LNCaP clone FGC (cell line): ENCODE measurements at places on chromosomes 16 and 17.

DNA sequence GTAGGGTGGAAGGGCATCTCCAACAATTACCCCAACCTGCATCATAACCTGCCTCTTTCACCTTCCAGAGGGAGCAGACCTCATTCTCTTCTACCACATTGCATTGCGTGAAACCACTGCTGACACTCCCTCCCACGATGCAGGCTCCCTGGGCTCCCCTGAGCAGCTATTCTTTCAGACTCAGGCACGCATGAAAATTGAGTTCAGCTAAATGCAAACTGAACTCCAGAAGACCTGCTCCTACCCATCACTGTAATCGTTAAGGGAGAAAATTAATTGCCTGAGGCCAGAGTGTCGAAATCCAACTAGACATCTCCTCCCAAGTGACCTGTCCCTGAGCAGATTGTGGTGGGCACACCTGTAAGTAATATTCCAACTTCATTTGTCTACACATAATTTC lies 186.0 kb downstream of the GRIN2A start:
- no peak for DNase-seq

- no peak for DNase-seq
These were observed 17.0 kb upstream of the DNASE1 start for GRCh38 chr16:3637371-3637923.

GRCh38 chr16:73279451-73279850 lies 231.5 kb upstream of the ZFHX3 start:
- no peak for DNase-seq

- no peak for DNase-seq
These were observed 20.3 kb upstream of the SLC52A1 start for GRCh38 chr17:5055543-5055942.

DNA sequence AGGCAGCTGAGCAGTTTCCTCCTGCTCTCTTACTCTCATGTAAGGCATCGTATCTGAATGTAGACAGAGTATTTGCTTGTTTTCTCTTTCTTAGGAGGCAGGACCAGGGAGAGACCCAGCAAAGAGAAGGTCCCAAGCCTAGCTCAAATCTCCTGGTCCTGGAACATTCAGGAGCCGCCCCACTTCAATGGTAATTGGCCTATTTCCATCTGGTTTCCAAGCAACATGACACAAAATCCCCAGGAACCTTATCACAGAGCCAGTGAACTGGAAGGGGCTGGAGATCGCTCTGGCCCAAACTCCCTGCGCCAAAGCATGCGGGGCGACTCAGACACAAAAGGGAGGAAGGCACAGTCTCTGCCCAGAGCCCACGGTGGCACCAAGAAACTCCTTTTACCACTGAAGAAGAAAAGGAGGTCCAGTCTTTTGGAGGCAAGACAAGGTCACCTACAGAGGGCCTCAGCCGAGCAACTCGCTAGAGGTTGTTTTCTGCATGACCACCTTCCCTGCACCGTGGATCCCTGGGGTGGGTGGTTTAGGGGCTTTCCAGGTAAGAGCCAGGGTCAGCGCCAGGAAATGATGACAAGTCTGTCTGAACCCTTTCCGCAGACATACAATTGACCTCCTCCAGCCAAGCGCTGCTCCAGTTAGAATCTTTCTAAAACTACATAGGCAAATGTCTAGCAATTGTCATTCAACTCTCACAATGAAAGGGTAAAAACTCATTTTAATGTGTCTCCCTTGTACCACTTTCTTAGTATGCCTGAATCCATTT lies 394.7 kb downstream of the SOX9 start:
- no peak for DNase-seq

- no peak for DNase-seq
These were observed 29.7 kb upstream of the PEMT start for GRCh38 chr17:17621254-17621653.

GRCh38 chr17:10741416-10742135 lies 11.8 kb upstream of the TMEM220 start:
- DNase-seq, result no peak

- DNase-seq, result no peak
These were observed 125.7 kb upstream of the CORO6 start for GRCh38 chr17:29748400-29748799.

DNA sequence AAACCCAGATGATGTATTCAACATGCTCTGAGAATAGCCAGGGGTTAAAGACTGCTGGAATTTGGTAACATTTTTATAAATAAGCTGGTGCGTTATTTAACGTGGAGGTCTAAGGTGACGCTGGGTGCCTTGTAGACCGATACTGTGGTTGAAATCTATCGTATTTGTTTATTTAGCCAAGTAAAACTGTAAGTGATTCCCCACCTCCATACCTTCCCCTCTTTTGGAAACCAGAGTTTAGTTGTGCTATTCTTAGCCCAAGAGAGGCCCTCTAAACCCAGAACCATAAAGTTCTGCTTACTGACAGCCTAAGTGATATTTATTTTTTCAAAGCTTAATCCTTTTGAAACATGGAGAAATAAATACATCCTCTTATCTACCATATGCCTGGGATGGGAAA lies 744.5 kb downstream of the WWOX start:
- no peak for DNase-seq

GRCh38 chr17:43360376-43360738 lies 38.4 kb upstream of the ARL4D start:
- DNase-seq, result no peak

GRCh38 chr17:36890398-36891168 lies 46.7 kb upstream of the LHX1 start:
- DNase-seq, result no peak

GRCh38 chr16:47887496-47887895 lies 268.3 kb downstream of the ABCC12 start:
- no peak for DNase-seq

DNA sequence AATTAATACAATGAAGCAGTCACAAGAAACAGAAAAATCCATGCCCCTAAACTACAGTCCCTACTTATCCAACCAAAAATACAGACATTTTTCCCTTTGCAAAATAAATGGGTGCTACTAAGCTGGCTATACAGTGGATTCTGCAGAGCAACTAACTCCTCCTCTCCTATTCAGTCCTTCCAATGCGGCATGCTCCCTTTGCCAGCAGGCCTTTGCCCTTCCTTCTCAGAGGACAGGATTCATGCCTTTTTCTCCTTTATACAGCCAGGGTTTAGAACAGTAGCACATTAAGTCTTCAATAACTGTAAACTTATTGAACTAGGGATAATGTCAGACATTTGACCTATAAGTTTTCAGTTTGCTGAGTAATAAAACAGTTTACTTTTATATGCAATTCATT lies 70.2 kb downstream of the SMURF2 start:
- no peak for DNase-seq

DNA sequence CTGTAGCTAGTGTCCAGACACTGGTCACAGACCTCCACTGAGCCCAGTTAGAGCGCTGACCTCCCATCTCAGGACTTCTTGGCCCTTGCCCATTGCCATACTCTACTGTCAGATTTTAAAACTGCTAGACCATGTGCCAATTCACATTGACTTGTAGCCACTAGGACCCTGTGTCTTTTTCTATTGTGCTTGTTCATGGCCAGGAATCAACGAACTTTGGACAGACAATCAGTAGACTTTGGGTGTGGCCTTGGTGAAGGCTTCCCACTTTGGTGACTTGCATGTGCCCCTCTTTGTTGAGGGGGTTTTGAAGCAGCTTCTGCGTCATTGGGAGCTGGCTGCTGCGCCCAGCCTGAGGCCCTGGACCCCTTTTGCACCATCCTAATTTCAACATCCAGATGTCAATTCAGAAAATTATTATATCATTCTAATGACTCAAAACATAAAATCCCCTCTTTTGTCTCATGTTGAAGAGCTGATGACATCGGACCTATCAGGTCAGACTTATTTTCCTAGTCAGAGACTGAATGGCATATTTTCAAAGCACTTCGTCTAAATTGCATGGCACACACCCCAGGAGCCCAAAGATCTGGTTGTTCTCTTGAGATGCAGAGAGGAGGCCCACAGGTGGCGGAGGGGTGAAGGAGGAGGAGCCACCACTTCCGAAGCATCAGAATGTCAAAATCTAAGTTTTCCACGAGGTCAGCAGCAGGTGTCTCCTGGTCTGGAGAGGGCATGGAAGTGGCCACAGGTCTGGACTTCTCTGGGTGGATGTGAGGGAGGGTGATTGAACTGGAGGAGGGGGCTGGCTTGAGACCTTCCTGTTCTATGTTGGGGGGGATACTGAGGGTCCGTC lies 93.4 kb upstream of the CBX4 start:
- no peak for DNase-seq

DNA sequence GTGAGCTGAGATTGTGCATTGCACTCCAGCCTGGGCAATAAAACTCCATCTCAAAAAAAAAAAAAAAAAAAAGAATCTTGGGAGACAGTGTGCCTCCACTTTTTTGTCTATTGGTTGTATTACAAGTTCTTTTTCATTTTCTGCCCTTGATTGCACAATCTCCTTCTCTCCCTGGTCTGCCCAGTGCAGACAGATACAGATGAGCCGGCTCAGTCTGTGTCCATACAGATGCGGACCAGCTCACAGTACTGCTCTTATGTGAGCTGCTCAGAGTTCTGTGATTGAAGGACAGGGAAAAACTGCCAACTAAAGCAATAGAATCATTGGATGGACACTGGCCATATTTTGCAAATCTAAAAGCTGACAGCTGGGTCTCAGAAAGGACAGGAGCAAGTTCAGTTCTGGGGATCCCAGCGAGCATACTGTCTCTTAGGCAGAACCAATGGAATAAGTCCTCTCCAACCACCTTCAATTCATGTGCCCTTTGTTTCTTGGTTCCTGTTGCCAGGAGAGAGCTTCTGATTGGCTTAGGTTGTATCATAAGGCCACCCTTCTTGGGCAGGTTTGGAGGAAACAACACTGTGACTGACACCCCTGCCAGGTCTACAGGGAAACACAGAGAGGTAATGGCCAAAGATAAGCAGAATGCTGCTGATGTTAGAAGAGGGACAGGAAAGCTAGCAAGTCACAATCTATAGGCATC lies 495.6 kb upstream of the HSBP1 start:
- DNase-seq, result no peak

GRCh38 chr16:35711435-35711834 lies 2252.0 kb downstream of the TP53TG3F start:
- DNase-seq, result no peak

DNA sequence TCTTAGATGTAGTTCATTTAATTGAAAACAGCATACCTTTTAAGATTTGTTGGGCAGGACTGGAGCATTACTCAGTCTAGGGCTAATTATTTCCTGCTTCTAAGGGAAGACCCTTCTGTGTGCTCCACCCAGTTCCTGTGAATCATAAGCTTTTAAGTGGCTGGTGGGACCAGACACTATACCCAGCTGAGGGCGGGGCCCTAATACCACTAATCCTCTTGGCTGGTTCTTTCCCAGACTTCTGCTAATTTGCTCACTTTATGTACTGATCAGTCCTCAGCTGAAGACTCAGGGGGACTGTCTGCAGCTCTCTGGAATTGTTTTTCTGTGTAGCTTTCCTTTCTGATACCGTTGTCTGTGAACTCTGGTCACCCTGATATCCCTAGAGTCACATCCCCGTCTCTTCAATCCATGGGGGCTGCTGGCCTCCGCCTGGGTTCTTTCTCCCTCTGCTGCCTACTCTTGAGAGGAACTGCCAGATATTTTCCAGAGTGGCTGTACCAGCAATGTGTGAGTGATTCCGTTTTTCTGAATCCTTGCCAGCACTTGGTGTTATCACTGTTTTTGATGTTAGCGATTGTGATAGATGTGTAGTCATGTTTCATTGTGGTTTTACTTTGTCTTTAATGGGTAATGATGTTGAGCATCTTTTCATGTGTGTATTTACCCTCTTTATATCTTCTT lies 35.1 kb downstream of the MFSD11 start:
- DNase-seq, result no peak

- DNase-seq, result no peak
These were observed 16.6 kb downstream of the CACNA1H start for GRCh38 chr16:1169285-1170075.

DNA sequence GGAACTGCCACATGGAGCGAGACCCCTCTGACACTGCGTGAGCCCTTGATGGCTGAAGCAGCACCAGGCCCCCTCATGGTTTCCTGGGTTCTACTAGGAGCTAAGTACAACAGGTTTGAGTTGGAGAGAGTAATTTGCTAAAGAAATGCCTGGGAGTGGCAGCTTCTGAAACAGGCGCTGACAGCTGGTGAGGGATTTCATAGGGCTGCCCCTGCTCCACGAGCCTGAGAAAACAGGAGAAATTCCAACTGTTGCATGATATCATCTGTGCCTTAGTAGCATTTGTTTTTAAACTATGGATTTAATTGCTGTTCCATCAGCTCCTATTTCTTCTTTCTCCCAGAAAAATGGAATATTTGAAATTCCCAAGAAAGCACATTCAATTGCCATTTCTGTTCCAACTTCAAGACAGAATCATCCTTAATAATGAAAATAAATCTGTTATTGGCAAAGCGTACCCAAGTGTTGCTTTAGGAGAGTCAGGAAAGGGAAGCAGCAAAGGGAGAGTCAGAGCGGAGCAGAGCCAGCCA lies 78.8 kb upstream of the ANKFN1 start:
- DNase-seq, result no peak

DNA sequence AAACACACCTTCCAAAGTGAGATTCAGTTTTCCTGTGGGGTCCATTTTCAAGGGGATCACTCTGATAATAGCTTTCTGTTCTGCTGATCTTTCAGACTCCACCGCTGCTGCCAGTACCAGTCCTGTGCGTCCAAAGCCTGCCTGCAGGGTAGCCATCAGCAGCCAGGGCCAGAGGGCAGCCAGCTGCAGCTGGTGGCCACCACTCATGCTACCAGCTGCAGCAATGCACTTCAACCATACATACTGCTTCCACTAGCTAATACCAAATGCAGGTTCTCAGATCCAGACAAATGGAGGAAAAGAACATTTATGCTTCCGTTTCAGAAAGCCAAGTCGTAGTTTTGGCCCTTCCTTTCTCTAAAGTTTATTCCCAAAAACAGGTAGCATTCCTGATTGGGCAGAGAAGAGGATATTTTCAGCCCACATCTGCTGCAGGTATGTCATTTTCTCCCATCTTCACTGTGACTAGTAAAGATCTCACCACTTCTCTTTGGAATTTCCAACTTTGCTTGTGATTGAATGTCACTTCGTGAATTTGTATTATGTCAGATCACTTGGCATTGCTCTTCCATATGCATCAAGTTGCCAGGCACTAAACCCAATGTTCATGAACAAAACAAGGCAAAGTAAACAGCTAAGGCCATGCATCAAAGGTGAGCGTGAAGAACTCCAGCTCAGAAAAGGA lies 1.8 kb downstream of the RNF43 start:
- no peak for DNase-seq

GRCh38 chr17:6938637-6939036 lies 57.2 kb upstream of the ALOX12 start:
- DNase-seq, result no peak
